GM13977 (cell line): ENCODE measurements at places on chromosomes 12 and 14.

DNA sequence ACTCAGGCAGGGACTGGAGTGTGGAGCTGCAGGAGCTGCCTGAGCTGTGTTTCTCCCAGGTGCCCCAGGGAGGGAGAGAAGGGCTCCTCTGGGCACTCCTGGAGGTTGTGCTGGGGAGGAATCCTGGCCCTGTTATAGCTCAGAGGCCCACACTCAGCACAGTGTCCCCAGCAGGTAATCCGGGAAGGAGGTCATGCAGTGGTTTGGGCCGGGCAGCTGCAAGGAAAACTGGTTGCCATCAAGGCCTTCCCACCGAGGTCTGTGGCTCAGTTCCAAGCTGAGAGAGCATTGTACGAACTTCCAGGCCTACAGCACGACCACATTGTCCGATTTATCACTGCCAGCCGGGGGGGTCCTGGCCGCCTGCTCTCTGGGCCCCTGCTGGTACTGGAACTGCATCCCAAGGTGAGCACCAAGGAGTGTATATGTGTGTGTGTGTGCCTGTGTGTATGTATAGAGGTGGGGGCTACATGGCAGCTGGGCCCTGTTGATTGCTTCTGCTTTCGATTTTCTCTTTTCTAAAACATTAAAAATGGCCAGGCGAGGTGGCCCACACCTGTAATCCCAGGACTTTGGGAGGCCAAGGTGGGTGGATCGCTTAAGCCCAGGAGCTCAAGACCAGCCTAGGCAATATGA lies 2.0 kb downstream of the AMHR2 start:
- DNase-seq = no peak

DNA sequence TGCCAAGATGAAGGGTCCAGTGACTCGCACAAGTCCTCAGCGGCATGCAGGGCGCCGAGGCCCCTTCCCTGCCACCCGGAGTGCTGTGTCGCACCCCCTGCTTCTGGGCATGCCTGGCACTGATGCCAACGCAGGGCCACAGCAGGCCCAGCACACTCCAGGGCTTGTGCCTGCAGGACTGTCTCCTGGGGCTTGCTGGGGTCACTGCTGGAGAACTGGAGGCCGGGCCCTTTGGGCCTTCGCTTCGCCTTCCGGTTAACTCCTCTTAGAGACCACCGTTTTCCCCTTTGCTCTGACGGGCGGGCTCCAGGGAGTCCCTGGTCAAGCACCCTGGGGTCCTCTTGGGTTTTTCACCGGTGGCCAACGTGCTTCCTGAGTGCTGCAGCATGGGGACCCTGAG lies 79.6 kb downstream of the WDR20 start:
- no peak for DNase-seq

GRCh38 chr14:81252278-81252677 lies 31.5 kb upstream of the GTF2A1 start:
- DNase-seq = no peak

GRCh38 chr14:37864861-37865718 lies 269.7 kb downstream of the TTC6 start:
- no peak for DNase-seq

- no peak for DNase-seq
These were observed 49.8 kb downstream of the ADCK1 start for GRCh38 chr14:77849711-77850110.

- DNase-seq = no peak
These were observed 2.1 kb upstream of the CD9 start for GRCh38 chr12:6198051-6198450.

DNA sequence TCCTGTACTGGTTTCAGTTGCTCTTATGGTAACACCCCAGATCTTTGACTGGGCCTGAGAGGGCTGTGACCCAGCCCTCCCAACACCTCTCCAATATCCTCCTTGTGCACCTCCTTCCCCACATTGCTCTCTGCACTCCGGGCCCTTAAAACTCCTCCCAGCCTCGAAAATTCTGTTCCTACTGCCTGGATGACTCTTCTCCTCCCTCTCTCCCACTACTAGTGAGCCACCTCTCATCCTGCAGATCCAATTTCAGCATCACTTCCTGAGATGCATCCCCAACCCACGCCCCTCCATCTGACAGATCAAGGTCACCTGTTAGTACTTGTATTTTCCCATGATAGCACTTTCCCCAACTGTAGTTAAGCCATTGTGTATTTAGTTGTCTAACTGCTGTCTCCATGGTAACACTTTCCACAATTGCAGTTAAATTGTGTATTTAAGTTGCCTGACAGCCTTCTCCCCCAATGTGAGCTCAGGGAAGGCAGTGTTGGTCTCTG lies 11.5 kb upstream of the NT5DC3 start:
- DNase-seq = no peak

- DNase-seq = no peak
These were observed 193.6 kb downstream of the KSR2 start for GRCh38 chr12:117774941-117775775.

DNA sequence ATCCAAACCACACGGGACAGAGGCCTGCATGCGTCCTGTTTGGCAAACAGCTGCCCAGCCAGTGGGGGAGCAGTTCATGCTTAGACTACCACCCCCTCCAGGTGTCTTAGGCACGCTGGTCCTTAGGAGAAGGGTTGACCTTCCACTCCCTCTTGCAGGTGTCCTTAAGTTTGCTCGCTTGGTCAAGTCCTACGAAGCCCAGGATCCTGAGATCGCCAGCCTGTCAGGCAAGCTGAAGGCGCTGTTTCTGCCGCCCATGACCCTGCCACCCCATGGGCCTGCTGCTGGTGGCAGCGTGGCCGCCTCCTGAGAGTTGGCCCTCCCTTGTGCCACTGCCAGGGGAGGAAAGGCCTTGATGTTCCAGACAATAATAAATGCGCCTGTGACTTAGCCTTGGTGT lies 1.8 kb downstream of the C12orf57 start:
- DNase-seq = no peak

DNA sequence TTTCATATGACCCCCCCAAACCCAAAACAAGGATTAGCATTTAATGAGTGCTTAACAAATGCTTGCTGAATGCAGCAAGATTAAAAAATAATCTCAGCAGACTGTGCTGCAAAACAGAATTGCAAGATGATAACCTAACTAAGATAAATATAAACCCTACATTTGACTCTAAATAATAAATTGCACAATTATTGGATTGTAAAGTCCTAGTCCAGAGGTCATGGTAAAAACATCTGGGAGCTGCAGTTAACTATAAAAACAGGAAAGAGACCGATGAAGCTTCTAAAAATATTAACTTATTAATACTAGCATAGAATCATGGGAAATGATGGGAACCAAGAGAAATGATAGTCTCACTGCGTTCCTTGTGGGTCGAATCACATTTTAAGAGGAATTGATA lies 37.2 kb downstream of the TSHR start:
- no peak for DNase-seq

DNA sequence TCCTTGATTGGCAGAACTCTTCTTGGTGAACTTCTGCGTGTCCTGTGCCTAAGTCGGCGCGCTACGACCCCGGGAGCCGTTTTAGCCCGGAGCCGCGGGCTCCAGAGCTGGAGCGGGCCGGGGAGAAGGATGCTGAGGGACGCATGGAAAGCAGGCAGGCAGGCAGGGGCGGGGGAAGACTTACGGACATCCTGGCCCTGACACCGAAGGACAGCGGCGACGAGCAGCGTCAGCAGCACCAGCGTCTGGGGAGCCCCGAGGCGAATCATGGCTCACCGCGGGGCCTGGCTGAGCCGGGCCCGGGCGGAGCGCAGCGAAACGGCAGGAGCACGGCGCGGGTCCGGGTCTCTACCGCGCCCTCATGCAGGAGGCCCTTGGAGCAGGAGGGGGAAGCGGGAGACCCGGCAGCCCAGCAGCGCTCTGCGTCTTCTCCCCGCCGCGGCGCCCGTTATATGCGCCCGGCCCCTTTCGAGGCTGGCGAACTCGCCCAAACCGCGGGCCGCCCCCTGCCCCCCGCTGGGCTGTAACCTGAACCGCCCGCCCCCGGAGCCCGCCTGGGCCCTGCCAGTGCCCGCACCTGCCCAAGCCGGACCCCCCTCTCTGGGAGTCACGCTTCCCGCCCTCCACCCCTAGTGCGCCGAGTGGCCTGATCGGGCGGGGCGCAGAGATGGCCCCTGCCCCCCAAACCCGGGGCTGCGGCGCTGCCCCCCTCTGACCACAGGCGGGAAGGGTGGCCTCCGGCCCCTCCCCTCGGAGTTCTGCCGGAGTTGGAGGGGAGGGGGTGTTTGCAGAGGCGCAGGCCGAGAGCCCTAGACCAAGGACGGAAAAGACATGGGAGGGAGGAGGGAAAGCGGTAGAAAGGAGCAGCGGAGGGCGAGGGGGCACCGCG lies at the start of gene COL2A1:
COL2A1 (minus strand) TSS at position 424 of the 889 bp plus-strand sequence; CDS start at position 269, 155 bp downstream.
- peak; percentile 53 for DNase-seq
